ENCODE measurements at places on chromosomes 1 and 21.

GRCh38 chr1:116769561-116769977, 15.3 kb downstream of the CD2 start:
- peak; percentile 28 for DNase-seq

DNA sequence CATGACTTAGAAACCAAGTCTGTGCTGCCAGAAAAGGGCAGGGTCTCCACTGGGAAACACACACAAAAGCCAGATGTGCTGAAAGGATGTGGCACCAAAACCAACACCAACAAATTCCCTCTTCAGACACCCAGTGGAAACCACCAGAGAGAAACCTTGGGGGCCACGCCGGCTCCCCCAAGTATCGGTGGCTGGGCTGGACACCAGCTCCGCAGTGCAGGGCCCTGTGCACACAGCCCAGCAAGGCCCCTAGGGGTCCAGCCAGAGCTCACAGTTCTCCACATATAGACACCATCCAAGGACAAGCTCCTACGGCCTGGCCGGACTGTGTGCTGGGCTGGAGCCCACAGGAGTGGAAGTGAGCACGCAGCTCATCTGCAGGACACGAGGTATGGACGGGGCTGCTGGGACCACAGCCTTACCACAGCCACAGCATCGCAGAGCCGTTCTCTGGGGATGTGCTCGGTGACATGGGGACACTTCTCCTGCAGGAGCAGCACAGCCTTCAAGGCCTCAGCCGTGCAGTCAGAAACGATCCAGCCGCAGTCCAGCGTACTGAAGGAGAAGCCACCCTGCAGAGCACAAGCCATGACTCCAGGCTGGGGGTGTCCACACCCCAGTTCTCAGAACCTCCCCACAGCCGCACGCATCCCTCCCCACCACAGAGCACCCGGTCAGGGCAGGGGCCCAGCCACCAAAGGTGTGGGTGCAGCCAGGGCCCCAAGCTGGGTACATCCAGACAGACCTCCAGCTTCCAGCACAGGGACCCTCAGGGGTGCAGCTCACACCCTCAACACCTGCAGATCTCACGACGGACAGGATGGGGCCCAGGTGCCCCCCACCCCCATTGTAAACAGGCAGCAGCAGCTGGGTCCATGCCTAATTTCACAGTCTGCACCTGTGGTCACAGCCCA, 21.3 kb downstream of the LSS start:
- DNase-seq: no peak

DNA sequence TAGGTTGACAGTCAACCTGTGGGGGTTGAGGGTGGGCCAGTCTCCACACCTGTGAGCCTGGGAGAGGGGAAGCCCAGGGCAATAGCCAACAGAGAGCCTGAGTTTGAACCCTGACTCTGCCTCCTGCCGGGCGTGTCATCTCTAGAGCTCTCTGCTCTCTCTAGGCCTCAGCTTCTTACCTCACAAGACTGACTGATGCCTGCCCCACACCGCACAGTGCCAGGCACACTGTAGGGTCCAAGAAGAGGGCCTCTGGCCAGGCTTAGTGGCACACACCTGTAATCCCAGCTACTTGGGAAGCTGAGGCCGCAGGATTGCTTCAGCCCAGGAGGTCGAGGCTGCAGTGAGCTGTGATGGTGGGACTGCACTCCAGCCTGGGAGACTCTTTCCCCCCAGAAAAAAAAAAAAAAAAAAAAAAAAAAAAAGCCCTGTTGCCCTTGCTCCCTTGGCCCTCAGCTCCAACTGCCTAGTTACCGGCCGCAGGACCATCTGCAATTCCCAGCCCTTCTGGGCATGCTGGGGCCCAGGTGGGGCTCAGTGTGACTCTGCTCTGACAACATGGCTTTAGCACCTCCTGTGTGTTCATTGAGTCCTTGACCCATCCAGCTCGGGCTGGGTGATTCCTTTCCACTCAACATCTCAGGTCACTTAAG, 25.1 kb downstream of the GRHL3 start:
- DNase-seq: no peak

- peak; percentile 29 for DNase-seq
Observed at GRCh38 chr1:182069028-182069466, 7.5 kb upstream of the ZNF648 start.

DNA sequence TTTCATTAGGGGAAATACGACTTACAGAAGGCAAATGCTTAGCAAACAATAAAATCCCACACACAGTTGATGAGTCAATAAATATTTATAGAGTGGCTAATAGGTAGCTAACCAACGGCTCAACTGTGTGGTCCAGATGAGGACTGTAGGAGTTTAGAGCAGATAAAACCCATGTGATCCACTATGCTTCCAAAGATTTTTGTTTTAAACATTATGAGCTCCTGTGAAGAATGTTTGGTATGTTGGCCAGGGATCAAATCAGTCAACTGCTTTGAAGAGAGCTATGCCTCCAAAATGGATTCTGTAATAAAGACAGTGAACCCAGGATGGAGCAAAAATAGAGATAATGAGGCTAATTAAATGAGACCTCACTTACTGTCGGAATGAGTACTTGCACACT, 72.3 kb upstream of the COL11A1 start:
- DNase-seq: peak; percentile 95

- DNase-seq: peak; percentile 89
Observed at GRCh38 chr1:198156111-198156744, 570 bp upstream of the NEK7 start.

GRCh38 chr1:47635597-47635996, 197.8 kb downstream of the FOXD2 start:
- DNase-seq: no peak

- DNase-seq: no peak
Observed at GRCh38 chr21:46634427-46634826, 1.0 kb upstream of the PRMT2 start.

GRCh38 chr1:175377394-175377793, 184.8 kb upstream of the KIAA0040 start:
- DNase-seq: no peak

- DNase-seq: no peak
Observed at GRCh38 chr21:46416551-46416950, 42.1 kb upstream of the DIP2A start.

- DNase-seq: no peak
Observed at GRCh38 chr1:5318143-5318816, 663.9 kb downstream of the AJAP1 start.

- no peak for DNase-seq
Observed at GRCh38 chr1:25117233-25117823, 115.0 kb downstream of the SYF2 start.

DNA sequence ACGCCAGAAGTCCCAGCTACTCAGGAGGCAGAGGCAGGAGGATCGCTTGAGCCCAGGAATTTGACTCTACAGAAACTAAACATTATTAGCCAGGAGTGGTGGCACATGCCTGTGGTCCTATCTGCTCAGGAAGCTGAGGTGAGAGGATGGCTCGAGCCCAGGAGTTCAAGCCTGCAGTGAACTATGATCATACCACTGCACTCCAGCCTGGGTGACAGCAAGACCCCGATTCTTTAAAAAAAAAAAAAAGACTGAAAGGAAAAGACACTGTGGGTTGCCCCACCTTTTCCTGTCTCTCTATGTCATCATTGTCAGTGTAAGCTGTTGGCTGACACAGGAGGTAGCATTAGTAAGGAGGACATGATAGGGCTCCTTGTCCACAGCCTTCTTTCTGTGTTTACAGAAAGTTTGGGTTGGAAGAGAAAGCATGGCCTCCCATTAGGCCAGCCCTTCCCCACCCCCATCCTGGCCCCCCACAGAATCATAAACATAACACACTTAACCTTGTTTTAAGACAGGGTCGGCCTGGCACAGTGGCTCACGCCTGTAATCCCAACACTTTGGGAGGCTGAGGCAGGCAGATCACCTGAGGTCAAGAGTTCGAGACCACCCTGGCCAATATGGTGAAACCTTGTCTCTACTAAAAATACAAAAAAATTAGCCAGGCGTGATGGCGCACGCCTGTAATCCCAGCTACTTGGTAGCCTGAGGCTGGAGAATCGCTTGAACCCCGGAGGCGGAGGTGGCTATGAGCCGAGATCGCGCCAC, 20.6 kb upstream of the RCAN3 start:
- DNase-seq: no peak

Measured in choroid plexus epithelial cell (primary cell).